ENCODE measurements at places on chromosomes 2 and 18.

DNA sequence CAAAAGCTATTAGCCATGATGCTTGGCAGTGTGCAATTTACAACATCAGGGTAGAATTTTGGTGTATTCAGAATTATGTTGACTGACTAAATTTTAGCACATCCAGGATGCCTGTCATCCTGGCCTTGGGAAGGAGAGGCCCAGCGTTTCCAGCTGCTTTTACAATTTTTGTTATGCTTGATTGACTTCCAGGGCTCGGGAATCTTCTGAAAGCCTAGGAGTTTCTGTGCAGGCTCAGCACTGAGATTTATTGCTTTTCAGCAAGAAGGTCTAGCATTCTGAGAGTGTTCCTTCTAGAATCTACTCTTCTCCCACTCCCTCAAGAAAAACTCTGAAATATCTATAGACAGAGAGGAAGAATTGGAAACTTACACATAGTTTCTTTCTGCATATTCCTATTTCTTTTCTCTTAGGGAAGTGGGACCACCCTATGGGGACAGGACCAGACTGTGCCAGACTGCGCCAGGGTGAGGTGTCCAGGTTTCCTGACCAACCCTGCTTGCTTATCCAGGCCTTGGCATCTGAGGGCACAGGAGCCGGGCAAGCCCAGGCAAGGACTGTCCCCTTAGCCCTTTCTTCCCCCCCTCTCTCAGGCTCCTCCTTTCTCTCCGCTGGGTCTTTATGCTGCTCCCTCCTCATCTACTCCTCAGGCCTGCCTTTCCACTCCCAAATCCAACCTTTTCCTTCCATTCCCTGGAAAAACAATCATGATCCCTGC is 26.9 kb downstream of the MAIP1 start:
- no peak for DNase-seq

GRCh38 chr2:225040856-225041206 is 1.4 kb downstream of the DOCK10 start:
- peak; percentile 47 for DNase-seq

DNA sequence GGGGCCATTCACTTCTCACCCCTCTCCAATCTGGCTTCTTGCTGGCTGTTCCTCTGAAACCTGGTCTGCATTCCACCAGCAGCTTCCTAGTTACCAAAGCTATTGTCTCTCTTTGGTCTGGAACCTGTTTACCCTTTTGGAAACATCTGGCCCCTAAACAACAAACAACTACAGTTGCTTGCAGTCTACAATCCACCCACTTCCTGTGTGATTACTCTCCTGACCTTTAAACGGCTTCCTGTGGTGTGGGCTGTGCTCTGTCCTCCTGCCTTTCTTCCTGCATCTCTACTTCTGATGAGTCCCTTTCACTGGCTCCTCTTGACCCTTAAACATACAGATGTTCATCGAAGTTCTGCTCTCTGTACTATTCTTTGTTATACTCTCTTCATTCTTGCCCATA is 303.8 kb downstream of the TDRD15 start:
- no peak for DNase-seq

DNA sequence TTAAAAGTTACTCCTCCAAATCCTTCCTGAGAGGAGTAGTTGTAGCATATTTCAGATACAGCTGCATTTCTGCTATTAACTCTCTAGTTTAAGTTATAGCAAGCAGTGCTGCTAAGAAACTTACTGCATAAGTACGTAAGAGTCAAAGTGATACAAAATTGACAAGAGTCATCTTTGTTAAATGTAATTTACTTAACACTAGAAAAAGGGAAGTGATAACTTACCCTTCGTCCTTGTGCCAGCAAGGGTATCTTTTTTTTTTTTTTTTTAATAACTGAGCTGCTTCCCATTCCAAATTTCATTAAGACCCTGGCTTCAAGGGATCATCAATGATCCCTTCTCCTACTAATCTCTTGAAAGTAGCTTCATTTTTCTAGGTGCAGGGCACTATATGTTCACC is 493.0 kb downstream of the PLCL1 start:
- no peak for DNase-seq

GRCh38 chr2:28567061-28567471 is 71.2 kb downstream of the PLB1 start:
- DNase-seq, result peak; percentile 63

- DNase-seq, result no peak
Measured at GRCh38 chr2:227780981-227781615, 32.5 kb upstream of the CCL20 start.

- DNase-seq, result no peak
Measured at GRCh38 chr2:283996-284794, 3.7 kb downstream of the ALKAL2 start.

GRCh38 chr2:48313036-48313877 is 216.7 kb upstream of the STON1 start:
- no peak for DNase-seq

GRCh38 chr2:216830346-216830745 is 29.5 kb downstream of the TNP1 start:
- DNase-seq, result no peak

DNA sequence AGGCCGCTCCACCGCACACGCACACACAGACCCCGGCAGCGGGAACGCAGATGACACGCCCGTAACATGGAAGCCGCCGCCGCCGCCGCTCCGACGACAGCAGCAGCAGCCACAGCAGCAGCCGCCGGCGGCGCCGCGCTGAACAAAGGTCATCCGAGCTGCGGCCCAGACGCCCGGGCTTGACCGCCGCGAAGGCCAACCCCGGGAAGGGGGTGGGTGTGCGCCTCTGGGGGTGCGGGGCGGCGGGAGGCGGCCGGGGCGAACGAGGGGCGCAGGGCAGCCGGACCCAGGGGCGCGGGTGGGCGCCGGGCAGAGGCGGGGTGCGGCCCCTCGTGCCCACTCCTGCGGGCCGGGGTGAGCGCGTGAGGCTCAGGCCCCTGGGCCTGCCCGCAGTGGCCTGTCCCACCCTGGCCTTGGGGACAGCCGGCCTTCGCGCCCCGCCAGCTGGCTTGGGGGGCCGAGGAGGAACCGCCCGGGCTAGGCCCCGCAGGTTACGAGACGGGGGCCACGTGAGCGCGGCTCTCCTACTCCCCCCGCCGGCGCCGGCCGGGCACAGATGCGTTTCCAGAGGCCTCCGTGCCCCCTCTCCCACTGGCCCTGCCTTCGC is 1.0 kb upstream of the ZNF532 start:
- peak; percentile 24 for DNase-seq

GRCh38 chr2:168089200-168089599 is 158.2 kb downstream of the STK39 start:
- DNase-seq, result no peak

GRCh38 chr2:40244675-40245074 is 207.2 kb downstream of the SLC8A1 start:
- no peak for DNase-seq

- no peak for DNase-seq
Measured at GRCh38 chr2:96921561-96922319, 51.9 kb upstream of the SEMA4C start.

- no peak for DNase-seq
Measured at GRCh38 chr2:38716185-38716584, 35.0 kb downstream of the SRSF7 start.

GRCh38 chr18:63679820-63680606 is 18.3 kb upstream of the SERPINB3 start:
- DNase-seq, result no peak

GRCh38 chr2:152525277-152525838 is 190.4 kb downstream of the FMNL2 start:
- DNase-seq, result peak; percentile 78

- DNase-seq, result no peak
Measured at GRCh38 chr2:239288237-239288636, 112.6 kb downstream of the HDAC4 start.

GRCh38 chr2:162344617-162344950 is 652 bp downstream of the GCA start:
- no peak for DNase-seq

- no peak for DNase-seq
Measured at GRCh38 chr2:76572981-76573380, 862.3 kb upstream of the GCFC2 start.
